Activated CD4-positive, alpha-beta T cell treated with anti-CD3 and anti-CD28 coated beads for 36 hours (primary cell): ENCODE measurements at places on chromosomes 12 and 14. TPM values are rescaled to one million over a fixed set of nuclear protein-coding genes. Genes with fewer than 3 reads are reported as not detected.
A peak's percentile ranks its signal among the peaks of the same experiment; 100 is the strongest.

The ZNF705A gene
- total RNA-seq, result not detected

The GZMH gene
- total RNA-seq, result 36.1 TPM

The HOXC10 gene
- not detected for total RNA-seq

The GEMIN2 gene
- 23.8 TPM for total RNA-seq

The TAS2R7 gene
- not detected for total RNA-seq

The BDKRB2 gene
- total RNA-seq, result not detected

DNA sequence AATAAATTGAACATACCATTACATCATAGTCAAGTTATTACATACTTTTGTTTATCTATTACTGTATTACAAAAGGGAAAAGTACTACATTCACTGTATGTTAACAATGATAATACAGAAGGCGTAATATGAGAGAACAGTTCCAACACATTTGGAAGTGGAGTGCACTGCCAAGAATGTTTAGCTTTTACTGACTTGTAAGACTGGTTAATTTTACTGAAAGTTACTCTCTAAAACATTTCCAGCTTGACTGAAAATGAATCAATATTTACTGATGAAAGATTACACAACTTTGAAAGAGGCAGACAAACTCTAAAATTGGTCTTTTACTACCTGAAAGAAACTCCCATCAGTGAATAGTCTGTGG is 728.5 kb downstream of the FSCB start:
- DNase-seq, result no peak

- DNase-seq, result no peak
Observed at GRCh38 chr14:96181186-96182056, 23.2 kb upstream of the BDKRB2 start.

DNA sequence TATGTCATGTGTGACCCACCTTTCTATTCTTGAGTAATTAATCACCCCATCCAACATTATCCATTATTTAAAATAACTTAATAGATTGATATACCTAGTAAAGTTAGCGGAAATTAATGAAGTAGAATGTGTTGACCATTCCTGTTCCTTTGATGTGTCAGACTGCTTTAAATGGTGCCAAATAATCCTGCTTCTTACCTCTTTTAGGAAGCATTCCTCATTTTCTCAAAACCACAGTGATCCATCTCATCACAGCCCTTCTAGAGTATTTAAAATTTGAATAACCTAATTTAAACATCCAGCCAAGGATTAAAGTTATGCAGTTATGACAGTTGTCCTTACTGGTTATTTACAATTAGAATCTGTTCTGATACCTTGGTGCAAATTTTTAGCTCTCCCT is 6.9 kb downstream of the MGAT4C start:
- DNase-seq, result no peak

DNA sequence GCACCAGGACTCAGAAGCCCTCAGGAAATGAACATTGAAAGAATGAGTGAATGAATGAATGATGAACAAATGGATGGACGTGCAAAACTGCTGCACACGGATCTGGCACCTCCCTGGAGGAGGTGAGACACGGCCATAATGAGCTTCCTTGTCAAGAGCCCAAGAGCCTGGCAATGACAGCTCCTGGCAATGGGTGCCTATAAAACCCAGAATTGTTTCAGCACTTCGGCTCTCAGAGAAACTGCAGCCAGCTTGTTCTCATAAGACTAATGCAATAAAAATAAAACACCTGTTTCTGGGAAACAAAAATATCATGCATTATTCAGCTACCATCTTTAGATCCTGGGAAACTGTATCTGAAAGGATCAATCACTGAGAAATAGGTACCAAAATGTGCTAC is 200.5 kb upstream of the SFSWAP start:
- no peak for DNase-seq

DNA sequence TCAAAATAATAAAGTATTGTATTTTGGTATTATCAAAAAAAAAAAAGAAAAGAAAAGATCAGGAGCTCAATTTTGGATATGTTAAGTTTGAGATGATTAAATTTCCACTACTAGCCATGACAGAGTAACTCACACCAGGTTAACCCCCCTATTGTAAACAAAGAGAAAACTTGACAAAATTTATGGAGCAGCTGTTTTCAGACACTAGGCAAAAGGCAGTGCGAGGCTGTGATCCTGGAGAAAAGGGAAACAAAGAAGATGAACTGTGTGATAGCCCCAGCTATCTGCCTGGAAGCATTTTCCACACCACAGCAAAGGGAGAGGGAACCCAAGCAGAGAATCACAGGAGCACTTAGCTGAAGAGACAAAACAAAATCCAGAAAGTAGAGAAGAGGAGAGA is 145.0 kb downstream of the KIF21A start:
- DNase-seq, result no peak

DNA sequence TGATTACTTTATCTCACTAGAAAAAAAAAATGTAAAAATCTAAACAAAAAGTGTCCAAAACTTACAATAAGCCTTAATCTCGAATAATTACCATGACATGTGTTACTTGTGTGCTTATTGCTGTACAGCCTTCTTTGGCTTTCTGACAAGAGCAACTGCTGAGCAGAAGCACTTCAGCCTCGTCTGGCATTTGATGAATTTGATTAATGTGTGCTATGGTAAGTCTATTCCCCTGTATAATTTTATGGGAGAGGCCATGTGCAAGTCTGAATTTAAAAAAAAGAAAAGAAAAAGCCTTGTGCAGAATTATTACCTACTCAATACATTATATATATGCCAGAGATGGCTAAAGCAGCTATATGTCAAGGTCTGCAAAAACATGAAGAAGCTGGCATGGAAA is 113.9 kb downstream of the AEBP2 start:
- DNase-seq, result no peak

DNA sequence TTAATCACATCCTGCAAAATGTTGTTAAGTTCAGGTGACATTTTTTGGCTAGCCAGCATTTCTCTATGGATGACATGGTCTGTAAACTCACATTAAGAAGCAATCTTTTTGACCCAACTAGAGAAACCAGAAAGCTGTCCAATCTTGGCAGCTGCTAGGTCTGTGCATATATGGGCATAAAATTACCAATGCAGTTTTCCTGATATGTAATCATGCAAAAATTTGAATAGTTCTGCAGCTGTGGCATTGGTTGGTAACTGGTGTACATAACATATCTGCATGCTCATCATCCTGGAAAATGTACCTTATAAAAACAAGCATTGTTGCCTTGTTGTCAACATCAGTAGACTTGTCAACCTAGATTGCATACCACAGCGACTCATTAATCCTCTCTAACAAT is 620.0 kb upstream of the LRFN5 start:
- DNase-seq, result no peak

GRCh38 chr12:130438711-130439110 is 101.0 kb downstream of the PIWIL1 start:
- no peak for DNase-seq

- no peak for DNase-seq
Observed at GRCh38 chr12:40262657-40263056, 37.9 kb downstream of the LRRK2 start.

GRCh38 chr12:109881752-109882151 is 1.4 kb upstream of the GLTP start:
- DNase-seq, result no peak

DNA sequence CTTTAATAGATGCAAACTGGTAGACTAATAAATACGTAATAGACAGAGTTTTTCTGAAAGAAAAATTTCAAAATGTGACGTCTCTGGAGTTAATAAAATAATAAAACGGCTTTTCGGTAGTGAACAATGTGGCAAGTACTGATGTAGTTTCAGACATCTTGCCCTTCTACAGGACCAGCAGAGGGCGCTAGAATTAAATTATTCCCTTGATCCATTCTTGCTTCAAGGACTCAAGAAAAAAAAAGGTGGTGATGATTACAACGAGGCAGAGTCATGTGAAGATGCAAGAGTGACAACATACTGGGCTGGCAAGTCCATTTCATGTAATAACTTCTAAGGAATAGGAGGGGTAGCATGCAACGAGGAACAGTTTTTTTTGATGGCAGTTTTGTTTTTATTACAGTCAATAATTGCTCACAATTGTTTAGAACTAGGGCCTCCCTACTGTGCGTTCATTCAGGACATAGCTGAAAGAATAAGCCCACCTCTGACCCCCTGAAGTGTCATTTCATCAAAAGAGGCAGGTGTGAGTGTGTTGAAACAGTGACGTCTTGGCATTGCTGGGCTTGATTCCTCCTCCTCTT is 101.0 kb upstream of the GZMB start:
- DNase-seq, result peak; percentile 47

- no peak for DNase-seq
Observed at GRCh38 chr14:91400696-91401095, 16.9 kb downstream of the CCDC88C start.

- no peak for DNase-seq
Observed at GRCh38 chr14:70029296-70030132, 150.3 kb downstream of the SMOC1 start.
